ENCODE measurements at places on chromosomes 3 and 15.

DNA sequence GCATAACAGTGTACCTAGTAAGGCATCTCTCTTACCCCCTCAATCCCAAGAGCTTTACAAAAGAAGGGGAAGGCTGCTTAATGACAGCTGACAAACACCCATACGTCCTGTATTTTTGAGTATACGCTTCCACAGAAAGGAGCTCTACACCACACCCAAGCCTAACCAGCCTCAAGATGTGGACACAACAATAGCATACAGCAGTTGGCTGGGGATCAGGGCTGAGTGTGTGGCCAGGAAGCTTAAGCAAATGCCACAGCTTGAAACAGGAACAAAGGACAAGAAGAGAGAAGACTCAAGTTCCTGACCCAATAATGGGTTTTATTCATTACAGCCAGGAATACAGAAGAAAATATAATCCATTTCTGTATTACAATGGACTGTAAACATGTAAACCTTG is 6.9 kb downstream of the HEXA start:
- DNase-seq, result no peak

- DNase-seq, result no peak
Observed at GRCh38 chr3:105274958-105275357, 91.8 kb upstream of the ALCAM start.

DNA sequence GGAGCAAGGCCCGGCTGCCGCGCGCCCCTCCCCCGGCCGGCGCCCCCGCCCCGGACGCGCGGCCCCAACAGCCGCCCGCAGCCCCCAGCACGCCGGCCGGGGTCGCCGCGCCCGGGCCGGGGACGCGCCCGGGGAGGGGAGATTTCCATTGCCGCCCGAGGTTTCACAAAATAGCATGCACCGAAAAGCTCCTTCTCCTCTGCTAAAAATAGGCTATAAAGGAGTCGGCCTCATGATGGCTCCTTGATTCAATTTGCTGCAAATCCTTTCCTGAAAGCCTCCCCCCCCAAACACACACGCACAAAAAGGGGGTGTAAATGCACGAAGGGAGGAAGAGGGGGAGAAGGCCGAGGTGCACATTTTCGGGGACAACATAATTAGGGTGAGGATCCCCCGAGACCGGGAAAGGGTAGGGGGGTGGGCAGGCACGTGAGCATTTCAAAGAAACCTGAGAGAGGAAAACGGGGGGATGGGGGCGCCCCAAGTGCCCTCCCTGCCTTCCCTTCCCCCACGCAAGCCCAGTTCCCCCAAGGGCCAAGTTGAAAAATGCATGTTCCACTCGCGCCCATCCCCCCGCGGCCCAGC is 734 bp downstream of the TBL1XR1 start:
- DNase-seq, result peak; percentile 28

DNA sequence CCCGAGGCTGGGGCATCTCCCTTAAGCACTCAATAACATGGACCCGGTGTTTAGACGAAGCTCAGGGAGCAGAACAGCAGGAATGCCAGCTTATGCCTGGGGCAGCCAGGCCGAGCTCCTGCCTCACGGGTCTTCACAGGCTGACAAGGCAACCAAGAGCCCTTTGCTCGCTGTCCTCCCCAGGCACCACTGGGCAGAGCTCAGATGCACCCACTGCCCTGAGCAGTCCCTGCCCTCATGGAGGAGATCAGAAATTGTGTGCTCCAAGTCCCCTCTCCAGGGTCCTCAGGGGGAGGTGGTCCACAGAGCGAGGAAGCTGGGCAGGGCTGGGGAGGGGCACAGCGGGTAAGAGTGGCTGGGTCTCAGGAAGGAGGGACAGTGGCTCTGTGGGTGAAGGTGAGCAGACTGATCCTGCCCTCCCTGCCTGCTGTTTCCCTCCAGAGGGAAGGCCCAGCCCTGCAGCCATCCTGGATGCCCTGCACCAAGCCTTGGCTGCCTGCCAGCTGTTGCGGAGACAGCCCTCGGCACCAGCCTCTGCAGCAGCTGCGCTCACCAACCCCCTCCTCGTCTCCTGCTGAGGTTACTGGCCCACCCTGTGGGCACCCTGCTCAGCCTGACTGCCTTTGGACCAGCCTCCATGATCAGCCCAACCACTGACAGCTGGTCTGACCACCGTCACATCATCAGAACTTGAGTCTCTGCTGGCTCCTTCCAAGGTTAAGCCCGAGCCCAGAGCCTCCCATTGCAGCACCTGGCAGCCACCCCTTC is 21.1 kb upstream of the GP9 start:
- DNase-seq, result no peak

DNA sequence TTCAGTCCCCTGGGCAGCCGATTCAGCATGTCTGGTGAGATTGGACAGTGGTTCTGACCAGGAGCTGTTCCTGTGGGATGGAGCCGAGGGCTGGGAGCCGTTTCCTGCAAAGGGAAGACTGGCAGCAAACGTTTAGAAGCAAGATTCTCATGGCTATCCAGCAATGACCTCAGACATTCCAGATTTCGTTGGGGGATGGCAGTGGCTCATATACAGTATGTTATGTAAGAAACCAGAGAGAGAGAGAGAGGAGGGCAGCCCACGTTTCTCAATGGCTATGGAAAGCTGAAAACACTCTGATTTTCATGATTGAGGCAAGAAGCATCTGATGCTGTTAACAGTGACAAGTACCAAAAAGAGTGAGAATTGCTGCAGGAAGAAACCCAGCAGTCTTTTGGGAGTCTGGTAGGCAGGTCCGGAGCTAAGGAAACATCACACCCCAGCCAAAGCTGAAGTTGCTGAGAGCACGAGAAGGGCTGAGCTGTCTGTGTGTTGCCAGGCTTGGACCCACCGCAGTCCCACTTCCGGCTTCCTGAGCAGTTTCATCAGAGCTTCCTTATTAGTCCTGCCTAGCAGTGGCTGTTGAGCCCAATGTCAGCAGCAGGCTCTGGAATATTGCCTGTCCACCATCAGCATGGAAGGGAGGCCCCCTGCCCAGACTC is 25.6 kb upstream of the VPS8 start:
- DNase-seq, result no peak

DNA sequence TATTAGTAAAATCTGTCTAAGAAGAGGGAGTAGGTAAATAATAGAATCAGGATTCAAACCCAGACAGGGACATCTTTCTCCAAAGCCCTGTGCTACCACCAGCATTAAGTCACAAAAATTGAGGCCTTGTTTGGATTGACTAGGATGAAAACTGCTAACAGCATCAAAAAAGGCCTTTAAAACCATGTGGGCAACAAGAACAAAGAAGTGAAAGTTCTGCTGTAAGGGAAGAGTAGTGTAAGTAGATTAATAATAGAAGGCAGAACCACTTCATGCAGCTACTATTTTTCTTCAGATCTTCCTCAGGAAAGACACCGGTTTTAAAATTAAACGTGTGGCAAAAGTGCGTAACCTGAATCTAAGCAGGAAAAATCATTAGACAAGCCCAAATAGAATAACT is 15.3 kb upstream of the KBTBD12 start:
- no peak for DNase-seq

DNA sequence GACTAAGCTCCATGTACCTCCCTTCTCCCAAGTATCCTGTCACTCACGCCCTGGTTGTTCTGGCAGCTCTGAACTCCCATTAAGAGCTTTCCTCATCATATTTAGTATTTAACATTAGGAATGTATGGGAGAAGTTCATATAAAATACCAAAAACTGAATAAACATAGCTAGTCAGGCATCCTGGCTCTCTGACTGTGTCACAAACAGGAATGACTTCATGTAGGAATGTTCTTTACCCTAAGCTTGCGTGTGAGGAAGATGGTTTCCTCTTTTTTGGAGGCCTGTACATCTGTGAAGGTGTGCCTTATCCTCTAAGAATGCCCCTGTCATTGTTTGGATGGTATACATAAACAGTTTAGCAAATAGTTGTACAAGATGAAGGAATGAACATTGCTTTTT is 38.6 kb downstream of the SEMA6D start:
- no peak for DNase-seq

- no peak for DNase-seq
Observed at GRCh38 chr15:88091444-88092016, 165.0 kb downstream of the NTRK3 start.
